ENCODE measurements at places on chromosomes 4 and X. TPM values are rescaled to one million over a fixed set of nuclear protein-coding genes. Genes with fewer than 3 reads are reported as not detected.

FAAH2 gene
- 0.54 TPM for total RNA-seq

PALLD gene
- 72.4 TPM for total RNA-seq

ADH1B gene
- total RNA-seq: not detected

CLDN24 gene
- not detected for total RNA-seq

MAGEB1 gene
- not detected for total RNA-seq

NOX1 gene
- not detected for total RNA-seq

ETFDH gene
- 5.2 TPM for total RNA-seq

NDNF gene
- not detected for total RNA-seq

PNMA3 gene
- total RNA-seq: 0.22 TPM

DMRTC1B gene
- total RNA-seq: 0.17 TPM

JADE3 gene
- 14.6 TPM for total RNA-seq

CCDC110 gene
- total RNA-seq: not detected

GLRA2 gene
- total RNA-seq: not detected

YY2 gene
- 2.7 TPM for total RNA-seq

SPANXA1 gene
- total RNA-seq: 0.24 TPM

CYLC1 gene
- total RNA-seq: not detected

FGF5 gene
- 0.09 TPM for total RNA-seq

RNF150 gene
- 0.26 TPM for total RNA-seq

RAB33A gene
- total RNA-seq: 0.13 TPM

IGFBP7 gene
- 283 TPM for total RNA-seq

HTRA3 gene
- 20.2 TPM for total RNA-seq

ASB12 gene
- total RNA-seq: not detected

GRIA3 gene
- not detected for total RNA-seq

CLDN34 gene
- total RNA-seq: not detected

GJB1 gene
- total RNA-seq: 0.09 TPM

MAGEB6 gene
- total RNA-seq: 0.09 TPM

PPA2 gene
- total RNA-seq: 80.3 TPM

F11 gene
- not detected for total RNA-seq

BEND2 gene
- not detected for total RNA-seq

Data from A549 treated with AZD2906 at 1 μM for 4 hours (cell line).